IPS DF 19.7 (cell line): ENCODE measurements at places on chromosomes 16 and 17.

- no peak for DNase-seq
These were observed 6.3 kb upstream of the KCNG4 start for GRCh38 chr16:84245956-84246678.

GRCh38 chr16:54718376-54718775 lies 212.3 kb upstream of the IRX5 start:
- no peak for DNase-seq

DNA sequence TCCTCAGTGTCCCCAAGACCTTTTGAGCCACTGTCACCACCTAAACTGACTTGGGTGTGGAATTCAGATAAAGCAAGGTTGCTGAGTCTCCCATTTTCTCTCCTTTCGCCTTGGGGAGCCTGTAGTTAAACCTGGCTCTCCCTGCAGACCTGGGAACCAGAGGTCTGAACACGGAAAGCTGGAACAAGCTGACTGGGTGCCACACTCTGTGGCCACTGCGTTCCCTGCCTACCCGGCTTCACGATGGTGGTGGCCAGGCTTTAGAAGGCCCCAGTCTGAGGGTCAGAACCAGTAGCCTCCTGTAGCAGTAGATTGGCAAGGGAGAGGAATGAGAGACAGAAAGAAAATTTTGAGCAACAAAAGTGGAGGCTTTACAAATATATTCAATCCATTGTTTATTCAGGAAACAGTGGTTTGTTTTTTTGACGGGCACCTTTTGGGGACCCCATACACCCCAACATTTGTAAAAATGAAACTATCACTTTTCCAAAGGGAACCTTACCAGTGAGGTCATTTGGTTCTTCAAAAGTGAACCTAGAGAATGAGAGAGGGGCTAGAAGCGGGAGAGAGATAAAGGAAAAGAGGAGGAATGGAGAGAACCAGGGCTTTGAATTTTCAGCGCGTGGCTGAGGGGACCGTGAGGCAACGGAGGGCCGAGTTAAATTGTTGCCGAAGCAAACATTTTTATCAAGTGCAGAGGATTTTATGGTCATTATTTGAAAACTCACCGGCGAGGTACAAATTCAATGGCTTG lies 1.8 kb upstream of the HOXB8 start:
- DNase-seq, result no peak

- no peak for DNase-seq
These were observed 46.5 kb downstream of the MAP1LC3B start for GRCh38 chr16:87438611-87438985.

GRCh38 chr17:48719642-48720265 lies 2.6 kb downstream of the PRAC1 start:
- peak; percentile 74 for DNase-seq

- no peak for DNase-seq
These were observed 47.5 kb downstream of the HAPSTR1 start for GRCh38 chr16:9138731-9139501.
